ENCODE measurements at places on chromosomes 3 and 15. TPM values are rescaled to one million over a fixed set of nuclear protein-coding genes. Genes with fewer than 3 reads are reported as not detected.

The SLC38A3 gene
- total RNA-seq, result not detected

The RETNLB gene
- total RNA-seq, result not detected

The CCR3 gene
- not detected for total RNA-seq

The SLC24A5 gene
- not detected for total RNA-seq

The LMCD1 gene
- total RNA-seq, result 44.2 TPM
